ENCODE measurements at places on chromosomes 6 and 20. TPM values are rescaled to one million over a fixed set of nuclear protein-coding genes. Genes with fewer than 3 reads are reported as not detected.

DNA sequence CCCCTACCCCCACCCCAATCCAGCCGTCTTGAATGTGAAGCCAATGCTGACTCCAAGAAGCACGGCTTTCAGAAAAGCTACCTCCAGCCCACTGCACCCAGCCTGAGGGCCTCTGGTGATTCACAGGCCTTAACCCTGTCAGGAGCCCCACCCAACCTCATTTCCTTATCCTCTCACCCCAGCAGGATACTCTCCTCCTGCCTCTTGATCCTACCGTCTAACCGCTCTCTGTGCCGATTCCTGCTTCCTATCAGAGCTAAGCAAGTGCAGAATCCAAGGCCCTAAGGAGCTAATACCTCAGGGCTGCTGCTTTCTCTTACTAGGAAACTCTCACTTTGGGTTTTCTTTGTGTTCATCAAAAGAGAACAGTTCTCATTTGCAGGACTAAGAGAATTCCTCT is 47.2 kb downstream of the TRERF1 start:
- DNase-seq, result no peak

DNA sequence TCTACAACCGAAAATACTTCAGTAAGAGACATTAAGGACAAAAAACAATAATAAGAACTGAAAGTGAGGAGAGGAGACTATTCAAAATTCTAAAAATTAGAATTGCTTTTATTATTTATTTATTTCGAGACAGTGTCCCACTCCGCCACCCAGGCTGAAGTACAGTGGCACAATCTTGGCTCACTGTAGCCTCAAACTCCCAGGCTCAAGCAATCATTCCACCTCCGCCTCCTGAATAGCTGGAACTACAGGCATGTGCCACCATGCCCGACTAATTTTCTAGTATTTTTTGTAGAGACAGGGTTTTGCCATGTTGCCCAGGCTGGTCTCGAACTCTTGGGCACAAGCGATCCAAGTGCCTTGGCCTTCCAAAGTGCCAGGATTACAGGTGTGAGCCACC is 123.1 kb downstream of the RNGTT start:
- DNase-seq, result no peak

- no peak for DNase-seq
Measured at GRCh38 chr6:143390278-143390677, 60.2 kb downstream of the ADAT2 start.

DNA sequence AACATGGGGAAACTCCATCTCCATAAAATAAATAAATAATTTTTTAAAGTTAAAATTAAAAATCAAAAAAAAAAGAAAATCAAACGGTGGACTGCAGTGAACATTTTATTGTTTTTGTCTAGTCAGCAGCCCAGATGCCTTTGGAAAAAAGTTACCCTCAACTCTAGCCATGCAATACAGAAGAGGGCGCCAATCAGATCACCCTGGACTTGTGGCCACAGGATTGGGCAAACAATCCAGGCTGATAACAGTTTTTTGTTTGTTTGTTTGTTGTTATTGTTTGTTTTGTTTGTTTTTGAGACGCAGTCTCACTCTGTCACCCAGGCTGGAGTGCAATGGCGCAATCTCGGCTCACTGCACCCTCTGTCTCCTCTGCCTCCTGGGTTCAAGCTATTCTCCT is 30.5 kb upstream of the NELFCD start:
- no peak for DNase-seq

- peak; percentile 21 for DNase-seq
Measured at GRCh38 chr6:149913085-149913484, 9.8 kb downstream of the RAET1G start.

DNA sequence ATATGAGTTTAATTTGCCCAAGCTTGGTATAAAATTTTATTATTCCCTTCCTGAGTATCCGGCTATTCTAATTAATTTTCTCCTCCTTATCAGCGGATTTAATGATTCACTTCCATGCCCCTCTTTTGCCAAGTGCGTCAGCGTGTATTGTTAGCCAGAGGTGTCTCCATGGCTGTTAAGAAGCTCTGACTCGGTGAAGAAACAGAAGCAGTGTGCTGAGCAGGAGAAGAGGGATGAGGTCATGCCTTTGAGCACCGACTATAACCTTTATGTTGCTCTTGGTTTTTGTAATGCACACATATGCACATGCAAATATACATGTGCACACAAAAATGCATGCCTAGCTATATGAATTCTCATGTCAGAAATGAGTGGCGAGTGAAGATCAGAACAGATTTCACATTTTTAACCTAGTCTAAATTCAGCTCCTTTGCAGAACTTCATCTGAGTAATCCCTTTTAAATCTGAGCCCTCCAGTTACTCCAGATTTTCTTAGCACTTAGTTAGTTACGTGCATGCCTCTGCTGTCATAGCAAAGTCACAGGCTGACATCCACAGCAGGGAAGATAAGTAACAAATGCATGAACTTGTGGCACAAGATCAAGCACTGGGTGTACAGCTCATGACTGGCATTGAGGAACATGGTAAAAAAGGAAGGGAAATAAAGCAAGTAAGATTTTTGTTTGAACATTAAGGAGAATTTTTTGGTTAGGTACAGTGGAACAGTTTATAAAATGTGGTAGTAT is 24.3 kb downstream of the HTR1E start:
- DNase-seq, result no peak

DNA sequence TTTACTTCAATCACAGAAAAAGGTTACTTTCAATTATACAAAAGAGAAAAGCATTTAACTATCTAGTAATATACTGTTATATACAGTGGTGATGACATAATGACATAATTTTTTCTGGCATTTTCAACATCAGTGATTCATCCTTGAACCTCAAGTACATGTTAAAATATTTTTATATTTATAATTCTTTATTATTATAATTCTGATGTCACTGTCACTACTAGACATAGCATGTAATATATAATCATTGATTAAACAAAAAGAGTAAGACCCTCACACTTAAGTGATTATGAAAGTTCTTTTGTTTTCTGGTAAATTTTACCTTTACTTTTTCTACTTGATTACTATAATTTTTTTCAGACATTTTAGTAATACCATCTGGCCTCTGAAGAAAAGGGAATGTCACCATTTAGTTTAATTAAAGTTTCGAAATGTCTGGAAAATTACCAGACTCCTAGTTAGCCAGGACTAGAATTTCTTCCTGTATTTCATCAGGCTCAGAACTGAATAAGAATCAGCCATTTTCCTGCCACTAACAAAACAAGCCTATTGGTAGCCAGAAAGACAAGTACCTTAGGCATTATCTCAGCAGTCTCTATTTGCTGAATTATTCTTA is 71.5 kb downstream of the FILIP1 start:
- no peak for DNase-seq

DNA sequence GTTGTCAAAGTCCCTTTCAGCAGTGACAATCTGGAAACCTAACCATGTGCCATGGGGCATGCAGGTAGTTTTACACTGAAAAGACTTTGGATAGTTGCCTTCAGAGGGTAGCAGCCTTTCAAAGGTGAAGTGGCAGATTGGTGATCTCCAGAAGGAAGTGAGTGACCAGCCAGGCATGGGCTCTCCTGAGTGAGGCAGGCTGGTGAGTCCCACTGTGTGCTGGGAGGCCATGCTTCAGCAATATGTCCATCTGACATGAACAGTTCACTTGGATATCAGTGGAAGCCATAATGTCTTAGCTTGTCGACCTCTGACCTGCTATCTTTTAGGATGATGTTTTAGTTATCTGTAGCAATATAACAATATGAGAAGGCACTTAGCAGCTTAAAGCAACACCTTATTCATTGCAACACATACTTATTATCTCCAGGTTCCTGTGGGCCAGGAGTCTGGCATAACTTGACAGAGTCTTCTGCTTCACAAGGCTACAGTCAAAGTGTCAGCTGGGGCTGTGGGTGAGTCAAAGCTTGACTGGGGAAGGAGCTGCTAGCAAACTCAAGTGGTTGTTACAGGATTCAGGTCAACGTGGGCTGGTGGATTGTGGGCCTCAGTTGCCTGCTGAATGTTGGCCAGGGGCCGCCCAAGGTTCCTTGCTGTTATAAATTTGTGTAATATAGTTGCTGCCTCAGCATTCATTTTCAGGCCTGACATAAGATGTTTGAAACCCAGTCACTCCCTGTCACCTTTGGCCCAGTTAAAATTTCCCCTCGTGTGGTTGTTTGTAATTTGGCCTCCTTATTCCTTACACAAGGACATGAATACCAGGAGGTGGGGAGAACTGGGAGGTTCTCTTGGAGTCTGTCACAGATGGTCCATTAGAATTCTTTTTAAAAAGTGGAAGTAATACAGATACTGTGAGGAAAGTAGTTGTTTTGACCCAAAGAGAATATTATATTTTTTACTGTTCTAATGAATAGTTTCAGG is 100.2 kb downstream of the UST start:
- no peak for DNase-seq

Gene SFTA2
- not detected for total RNA-seq

Gene TPBG
- 16.7 TPM for total RNA-seq

Gene ERVFRD-1
- not detected for total RNA-seq

Gene SLC9A8
- total RNA-seq, result 5.8 TPM

Gene CYP24A1
- total RNA-seq, result 0.24 TPM
